ENCODE measurements at places on chromosomes 13 and 19.

DNA sequence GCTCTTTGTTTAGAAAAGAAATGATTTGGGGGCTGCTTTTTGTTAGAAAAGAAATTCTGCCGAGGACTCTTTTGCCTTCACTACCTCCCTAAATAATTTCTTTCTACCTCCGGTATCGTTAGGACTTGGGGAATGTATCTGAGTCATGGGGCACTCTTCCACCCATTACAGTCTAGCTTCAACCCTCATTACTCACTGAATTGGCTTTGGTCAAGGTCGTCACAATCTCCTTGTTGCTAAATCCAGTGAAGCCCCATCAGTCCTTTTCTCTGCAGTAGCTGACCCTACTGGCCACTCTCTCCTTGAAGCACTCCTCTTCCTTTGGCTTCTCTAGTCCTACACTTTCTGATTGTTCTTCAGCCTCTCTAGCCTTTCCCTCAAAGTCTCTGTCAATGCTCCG, 34.0 kb downstream of the WDR87 start:
- DNase-seq, result no peak

GRCh38 chr19:30640252-30640965, 268.2 kb downstream of the ZNF536 start:
- DNase-seq, result no peak

- DNase-seq, result no peak
These were observed 12.1 kb upstream of the SLC25A42 start for GRCh38 chr19:19051478-19052213.

DNA sequence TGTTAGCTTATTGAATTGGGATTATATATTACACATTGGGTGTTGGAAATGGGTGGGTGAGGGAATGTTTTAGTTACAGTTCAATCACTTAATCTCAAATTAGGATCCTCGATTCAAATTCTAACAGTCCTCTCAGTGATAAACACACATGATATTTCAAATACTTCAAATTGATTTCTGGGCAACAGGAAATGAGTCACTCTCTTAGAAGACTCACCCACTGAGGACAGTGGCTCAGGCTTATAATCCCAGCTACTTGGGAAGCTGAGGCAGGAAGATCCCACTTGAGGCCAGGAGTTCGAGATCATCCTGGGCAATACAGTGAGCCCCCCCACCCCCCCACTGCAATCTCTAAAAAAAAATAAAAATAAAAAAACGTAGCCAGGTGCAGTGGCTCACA, 435.3 kb downstream of the KLF12 start:
- no peak for DNase-seq

GRCh38 chr19:13843104-13843921, 33.6 kb upstream of the NANOS3 start:
- no peak for DNase-seq

- DNase-seq, result peak; percentile 68
These were observed 2.7 kb downstream of the VSTM2B start for GRCh38 chr19:29528350-29528945.

DNA sequence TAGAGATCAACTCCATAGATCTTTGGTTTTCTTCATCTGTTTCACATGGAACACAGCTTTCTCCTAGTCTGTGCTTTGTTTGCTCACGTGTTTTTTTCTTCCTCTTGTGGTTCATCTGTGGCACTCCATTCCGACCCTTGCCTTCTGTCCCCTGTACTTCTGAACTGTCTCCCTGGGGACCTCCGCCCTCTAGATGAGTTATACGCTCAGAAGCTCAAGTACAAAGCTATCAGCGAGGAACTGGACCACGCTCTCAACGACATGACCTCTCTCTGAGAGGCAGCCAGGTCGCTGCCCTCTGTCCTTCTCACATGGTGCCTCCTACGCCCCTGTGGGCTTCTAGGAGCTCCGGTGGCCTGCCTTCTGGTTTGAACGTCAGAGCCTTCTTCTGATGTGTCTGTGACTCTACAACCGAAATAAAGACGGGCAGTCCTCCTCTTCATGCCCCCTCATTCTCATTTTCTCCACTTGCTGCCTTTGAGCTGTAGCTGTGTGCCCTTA, 16.6 kb upstream of the RAB8A start:
- peak; percentile 69 for DNase-seq

DNA sequence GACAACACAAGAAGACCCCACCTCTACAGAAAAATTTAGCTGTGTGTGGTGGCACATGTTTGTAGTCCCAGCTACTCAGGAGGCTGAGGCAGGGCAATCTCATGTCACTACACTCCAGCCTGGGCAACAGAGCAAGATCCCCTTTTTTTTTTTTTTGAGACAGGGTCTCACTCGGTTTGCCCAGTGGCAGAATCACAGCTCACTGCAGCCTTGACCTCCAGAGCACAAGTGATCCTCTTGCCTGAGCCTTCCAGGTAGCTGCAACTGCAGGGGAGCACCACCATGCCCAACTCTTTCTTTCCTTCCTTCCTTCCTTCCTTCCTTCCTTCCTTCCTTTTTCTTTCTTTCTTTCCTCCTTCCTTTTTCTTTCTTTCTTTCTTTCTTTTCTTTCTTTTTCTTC, 4.2 kb upstream of the CLEC4G start:
- DNase-seq, result no peak

- no peak for DNase-seq
These were observed 2.7 kb upstream of the CAPNS1 start for GRCh38 chr19:36136964-36137686.

- no peak for DNase-seq
These were observed 5.1 kb downstream of the CBARP start for GRCh38 chr19:1232652-1233072.

GRCh38 chr19:23799321-23799720, 40.6 kb upstream of the ZNF681 start:
- no peak for DNase-seq

DNA sequence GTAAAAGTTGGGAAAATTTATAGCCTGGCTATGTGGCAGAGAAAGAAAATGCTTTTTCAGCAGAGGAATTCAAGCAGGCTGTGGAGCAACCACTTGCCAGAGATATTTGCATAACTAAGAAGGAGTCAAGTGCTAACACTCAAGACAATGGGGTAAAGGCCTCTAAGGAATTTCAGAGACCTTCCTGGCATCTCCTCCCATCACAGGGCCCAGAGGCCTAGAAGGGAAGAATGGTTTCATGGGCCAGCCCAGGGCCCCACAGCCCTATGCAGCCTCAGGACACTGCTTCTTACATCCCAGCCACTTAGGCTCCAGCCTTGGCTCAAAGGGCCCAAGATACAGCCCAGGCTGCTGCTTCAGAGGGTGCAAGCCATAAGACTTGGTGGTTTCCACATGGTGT, 14.3 kb downstream of the SLC15A1 start:
- no peak for DNase-seq

DNA sequence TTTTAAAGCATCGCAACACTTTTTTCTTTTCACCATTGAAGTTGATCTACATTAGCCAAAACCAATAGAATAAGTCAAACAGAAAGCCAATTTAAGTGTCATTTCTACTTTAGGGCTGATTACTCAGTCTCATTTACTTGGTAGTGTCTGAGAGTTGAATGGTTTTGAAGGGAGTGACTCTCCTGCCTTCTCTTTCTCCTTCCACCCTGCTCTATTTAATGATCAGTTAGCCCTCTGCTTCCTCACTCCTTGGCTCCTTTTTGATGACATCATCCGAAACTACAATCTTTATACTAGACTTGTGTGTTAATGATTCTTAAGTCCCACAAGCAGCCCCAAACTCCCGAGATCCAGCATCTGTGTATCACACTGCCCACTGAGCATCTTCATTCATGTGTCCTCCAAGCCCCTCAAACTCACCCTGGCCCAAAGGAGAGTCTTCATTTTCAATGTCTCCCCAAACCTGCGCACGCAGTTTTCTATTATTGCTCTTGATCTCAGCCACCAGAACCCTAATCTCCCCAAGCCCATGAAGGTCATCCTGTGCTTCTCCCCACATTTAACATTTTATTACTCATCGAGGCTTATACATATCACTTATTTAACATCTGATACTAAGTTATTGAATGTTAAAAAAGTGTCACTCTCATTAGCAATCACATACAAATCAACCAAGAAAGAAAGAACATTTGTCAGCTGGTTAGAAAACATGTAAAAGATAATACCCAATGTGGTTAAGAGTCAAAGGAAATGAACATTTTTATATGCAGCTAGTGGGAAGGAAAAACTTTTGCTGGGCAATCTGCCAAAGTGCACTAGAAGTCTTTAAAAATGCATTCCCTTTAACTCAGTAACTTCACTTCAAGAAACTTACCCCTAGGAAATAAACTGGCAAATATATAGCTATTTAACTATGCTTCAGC, 32.2 kb upstream of the ARGLU1 start:
- DNase-seq, result no peak

GRCh38 chr19:39171479-39172465, 25.0 kb upstream of the NCCRP1 start:
- DNase-seq, result no peak

- no peak for DNase-seq
These were observed 783 bp downstream of the RHPN2 start for GRCh38 chr19:33063753-33064457.

DNA sequence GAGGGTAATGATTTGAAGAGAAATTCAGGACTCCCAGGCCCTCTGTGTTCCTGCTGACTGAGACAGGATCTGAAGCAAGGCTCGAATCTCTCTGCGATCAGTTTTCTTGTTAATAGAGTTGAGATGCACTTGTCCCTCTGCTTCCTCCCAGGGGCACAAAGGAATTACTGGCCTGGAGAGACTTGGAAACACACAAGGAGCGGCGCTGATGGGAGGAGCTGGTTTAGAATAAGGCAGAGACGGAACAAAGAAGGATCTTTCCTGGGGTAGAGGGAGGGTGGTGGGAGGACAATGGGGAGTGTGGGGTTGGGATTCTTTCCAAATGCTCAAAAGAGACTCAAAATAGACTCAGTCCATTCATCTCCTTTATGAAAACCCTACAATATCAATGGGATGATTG, 719.1 kb downstream of the UQCRFS1 start:
- no peak for DNase-seq

- DNase-seq, result no peak
These were observed 7.0 kb upstream of the TMC4 start for GRCh38 chr19:54179921-54180461.

DNA sequence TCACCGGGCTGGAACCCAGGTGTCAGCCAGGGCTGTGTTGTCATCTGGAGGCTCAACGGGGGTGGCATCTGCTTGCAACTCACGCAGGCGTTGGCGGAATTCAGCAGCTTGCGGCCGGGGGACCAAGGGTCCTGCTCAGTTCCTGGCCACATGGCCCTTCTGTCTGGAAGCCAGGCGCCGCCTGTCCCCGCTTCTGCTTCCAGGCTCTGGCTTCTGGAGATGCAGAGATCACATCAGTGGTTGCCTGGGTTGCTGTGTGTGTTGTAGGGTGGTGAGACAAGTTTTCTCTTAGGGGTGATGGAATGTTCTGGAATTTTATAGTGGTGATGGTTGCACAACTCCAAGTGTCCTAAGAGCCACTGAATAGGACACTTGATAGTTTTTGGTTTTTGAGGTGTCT, 5.0 kb downstream of the ADAT3 start:
- no peak for DNase-seq

DNA sequence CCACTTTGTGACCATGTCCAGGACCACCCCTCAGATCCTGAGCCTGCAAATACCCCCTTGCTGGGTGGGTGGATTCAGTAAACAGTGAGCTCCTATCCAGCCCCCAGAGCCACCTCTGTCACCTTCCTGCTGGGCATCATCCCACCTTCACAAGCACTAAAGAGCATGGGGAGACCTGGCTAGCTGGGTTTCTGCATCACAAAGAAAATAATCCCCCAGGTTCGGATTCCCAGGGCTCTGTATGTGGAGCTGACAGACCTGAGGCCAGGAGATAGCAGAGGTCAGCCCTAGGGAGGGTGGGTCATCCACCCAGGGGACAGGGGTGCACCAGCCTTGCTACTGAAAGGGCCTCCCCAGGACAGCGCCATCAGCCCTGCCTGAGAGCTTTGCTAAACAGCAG, 7.7 kb upstream of the CEACAM7 start:
- DNase-seq, result no peak

DNA sequence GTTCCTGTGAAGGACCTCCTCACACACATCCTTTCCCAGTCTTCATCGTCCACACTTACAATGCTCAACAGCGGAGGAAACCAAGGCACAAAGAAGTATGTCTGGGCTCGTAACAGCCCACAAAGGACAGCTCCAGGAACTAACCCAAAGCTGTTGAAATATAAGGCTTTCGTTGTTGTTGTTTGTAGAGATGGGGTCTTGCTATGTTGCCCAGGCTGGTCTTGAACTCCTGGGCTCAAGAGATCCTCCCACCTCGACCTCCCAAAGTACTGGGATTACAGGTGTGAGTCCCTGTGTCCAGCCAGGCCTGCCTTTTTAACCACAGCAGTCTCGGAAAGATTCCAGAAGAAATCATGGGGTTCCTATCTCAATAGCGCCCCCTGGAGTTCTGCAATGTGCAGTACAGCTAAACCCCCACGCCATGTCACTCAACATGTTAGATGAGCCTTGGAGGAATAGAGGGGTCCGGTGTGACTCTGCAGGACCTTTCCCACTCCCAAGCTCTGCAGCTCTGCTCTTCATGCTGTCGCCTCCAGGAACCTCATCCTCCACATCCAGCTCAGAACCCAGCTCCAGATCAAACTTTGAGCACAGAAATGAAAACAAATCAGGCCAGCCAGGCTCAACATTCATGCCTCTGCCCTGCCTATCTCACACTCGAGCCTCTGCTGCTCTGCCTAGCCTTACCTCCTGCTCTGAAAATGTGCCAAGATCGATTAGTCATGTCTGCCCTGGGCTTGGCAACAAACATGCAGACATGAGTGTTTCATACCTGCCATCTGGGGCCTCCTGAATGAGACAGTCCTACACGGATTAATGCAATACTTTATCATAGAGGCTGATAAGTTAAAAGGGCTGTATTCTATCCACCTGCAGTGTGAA, 7.5 kb downstream of the PLA2G4C start:
- DNase-seq, result no peak

GRCh38 chr13:47168066-47168465, 271.2 kb upstream of the HTR2A start:
- no peak for DNase-seq

- peak; percentile 68 for DNase-seq
These were observed 540 bp upstream of the ZFP36 start for GRCh38 chr19:39405958-39406655.

GRCh38 chr19:44803442-44804428, 5.2 kb upstream of the BCAM start:
- DNase-seq, result no peak

- DNase-seq, result no peak
These were observed 14.6 kb downstream of the AP2A1 start for GRCh38 chr19:49781394-49781793.

DNA sequence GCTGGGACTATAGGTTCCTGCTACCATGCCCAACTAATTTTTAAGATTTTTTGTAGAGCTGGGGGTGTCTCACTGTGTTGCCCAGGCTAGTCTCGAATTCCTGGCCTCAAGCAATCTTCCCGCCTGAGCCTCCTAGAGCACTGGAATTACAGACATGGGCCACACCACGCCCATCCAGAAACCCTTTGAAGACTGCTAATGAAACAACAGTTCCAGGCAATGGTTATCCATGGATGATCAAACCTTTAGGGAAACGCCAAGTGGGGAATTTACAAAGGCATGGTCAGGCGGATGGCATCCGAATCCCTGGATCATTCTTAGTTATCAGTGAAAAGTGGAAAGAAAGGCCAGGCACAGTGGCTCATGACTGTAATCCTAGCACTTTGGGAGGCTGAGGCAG, 16.9 kb upstream of the DNMT1 start:
- DNase-seq, result no peak
